ENCODE measurements at places on chromosomes 16 and 17.
A peak's percentile ranks its signal among the peaks of the same experiment; 100 is the strongest.

DNA sequence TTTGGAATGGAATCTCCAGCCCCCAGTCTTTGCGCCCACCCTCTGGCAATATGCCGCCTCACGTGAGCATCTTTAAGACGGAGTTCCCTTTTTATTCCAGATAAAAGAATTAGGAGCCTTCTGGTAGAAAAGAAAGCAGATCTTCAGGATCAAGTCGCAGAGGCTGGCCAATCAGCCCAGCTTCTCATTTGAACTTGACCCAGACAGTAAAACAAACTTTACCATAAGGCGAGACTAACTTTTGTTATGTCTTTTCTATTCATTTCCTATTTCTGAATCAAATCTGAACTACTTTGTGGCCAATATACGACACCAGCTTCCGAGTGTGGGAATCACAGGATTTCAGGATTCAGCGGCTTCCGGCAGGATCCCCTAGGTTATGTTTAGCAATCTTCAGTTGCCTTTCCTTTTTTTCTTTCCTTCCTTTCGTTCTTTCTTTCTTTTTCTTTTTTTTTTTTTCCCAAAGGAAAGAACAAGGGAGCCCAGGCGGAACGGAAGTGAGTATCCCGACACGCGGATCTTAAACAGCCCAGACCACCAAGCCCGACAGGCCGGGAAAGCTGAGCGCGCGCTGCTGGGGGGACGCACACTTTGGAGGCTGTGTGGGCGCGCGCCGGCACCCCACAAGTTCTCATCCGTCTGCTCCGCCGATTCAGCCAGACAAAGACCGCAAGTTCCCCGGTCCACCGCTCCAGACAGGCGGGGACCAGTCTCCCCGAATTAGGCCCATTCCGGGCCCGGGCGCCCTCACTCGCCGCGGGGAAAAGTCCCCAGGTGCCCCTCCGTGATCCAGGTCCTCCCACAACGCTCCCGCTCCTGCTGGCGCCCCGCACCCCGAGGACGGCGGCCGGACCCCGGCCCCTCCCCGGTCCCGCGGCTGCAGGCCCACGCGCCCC lies 633 bp downstream of the TBC1D16 start:
- DNase-seq: no peak

DNA sequence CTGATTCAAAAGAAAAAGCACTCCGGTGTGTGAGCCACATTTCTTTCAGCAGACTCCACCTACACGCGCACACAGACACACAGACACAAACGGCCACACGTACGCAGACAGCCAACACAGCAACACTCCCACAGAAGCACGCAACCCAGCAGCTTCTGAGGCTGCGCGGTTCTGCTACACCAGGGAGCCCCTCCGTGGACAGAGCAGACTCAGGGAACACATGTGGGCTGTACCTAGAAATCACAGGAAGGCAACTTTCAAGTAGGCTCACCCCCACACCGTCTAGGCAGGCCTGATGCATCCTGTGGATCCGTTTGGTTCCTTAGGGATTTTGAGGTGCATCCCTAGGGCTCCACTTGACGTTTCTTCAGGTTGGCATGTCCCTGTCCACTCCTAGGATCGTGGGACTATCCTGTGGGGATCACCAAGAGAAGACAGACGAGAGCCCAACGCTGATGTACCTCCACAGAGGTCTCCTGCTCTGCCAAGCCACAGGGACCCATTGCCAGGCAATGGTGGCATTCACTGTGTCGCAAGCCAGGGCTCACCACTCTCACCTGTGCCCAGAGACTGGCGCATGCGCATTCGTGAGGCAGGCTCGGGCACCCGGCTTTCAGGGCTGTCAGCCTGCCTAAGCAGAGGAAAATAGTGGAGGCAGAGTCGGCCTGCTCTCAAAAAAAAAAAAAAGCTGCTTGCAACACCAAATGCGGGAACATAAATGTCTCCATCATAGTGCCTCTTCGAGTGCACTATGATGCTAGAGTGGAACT lies 2333.3 kb downstream of the TP53TG3F start:
- no peak for DNase-seq

- no peak for DNase-seq
These were observed 19.9 kb downstream of the CEP295NL start for GRCh38 chr17:78883089-78883532.

DNA sequence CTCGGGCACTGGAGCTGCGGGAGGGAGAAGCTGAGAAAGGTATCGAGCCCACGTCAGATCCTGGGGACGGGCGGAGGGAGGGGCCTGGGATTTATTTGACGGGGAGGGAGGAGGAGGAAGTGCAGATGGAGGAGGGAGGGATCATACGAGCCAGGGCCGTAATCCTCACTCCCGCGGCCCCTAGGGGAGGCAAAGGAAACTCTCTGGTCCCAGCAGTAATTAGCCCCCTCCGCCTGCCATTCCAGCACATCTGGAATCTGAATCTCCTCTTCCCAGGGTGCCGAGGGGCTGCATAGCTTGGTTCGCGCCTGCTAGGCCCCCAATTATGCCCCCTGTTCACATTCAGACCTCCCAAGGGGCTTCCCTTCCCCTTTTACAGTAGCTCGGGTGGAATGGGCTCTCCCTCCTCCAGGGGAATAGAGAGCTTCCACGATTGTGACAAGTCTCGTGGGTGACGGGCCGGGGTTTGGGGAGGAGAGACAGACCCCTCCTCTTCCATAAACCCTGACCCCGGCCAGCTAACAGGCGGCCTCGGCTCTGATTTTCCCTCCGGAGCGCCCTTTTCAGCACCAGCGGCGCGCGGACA lies at the start of gene SEZ6L2:
TSS of gene SEZ6L2 (minus strand) at position 35 of the 586 bp plus-strand sequence. CDS start 531 bp downstream, outside the sequence.
- DNase-seq: peak; percentile 90

- DNase-seq: no peak
These were observed 239.4 kb downstream of the MRTFB start for GRCh38 chr16:14310519-14310991.

GRCh38 chr16:50093607-50094539 lies 28.1 kb downstream of the HEATR3 start:
- DNase-seq: no peak

DNA sequence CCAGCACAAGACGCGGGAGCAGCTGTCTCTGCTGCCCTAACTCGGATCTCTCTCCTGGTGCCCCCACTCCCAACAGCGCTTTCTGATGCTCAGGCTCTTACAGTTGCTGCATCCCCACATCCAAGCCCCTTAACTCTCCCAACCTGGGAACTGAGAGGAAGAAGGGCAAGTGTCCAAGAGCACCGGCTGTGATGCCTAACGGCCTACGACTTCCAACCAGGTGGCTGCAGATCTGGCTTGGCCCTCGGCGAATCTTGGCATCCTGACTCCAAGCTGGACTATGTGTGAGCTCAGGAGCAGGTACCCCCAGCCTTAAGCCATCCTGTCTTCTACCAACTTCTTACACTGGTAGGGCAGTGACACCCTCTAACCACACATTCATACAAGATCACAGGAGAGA lies 38.3 kb upstream of the RCVRN start:
- DNase-seq: peak; percentile 88

DNA sequence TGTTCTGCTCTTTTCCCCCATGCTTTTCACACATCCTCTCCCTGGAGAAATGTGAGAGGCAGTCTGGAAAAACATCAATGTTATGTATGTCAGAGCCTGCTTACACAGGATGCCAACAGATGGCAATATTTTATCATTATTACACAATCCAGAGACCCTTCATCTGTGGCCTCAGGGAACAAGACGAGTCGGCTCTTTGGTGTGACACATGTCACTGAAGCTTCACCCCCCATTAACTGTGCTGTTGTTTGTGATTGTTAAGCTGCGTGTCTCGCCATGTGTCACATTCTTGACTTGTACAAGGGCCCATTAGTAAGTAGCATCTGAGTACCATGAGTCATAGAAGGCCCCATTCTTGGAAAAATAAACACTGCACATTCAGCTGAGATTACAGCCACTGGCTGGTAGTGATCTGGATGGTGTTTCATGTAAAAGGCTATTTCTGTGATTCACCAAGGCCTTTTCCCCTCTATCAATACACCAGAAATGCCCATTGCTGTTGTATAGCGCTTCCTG lies 682.1 kb upstream of the SOX9 start:
- DNase-seq: no peak

GRCh38 chr17:60353773-60354172 lies 38.2 kb downstream of the USP32 start:
- DNase-seq: no peak

GRCh38 chr16:27234603-27235002 lies 31.3 kb downstream of the KDM8 start:
- no peak for DNase-seq

DNA sequence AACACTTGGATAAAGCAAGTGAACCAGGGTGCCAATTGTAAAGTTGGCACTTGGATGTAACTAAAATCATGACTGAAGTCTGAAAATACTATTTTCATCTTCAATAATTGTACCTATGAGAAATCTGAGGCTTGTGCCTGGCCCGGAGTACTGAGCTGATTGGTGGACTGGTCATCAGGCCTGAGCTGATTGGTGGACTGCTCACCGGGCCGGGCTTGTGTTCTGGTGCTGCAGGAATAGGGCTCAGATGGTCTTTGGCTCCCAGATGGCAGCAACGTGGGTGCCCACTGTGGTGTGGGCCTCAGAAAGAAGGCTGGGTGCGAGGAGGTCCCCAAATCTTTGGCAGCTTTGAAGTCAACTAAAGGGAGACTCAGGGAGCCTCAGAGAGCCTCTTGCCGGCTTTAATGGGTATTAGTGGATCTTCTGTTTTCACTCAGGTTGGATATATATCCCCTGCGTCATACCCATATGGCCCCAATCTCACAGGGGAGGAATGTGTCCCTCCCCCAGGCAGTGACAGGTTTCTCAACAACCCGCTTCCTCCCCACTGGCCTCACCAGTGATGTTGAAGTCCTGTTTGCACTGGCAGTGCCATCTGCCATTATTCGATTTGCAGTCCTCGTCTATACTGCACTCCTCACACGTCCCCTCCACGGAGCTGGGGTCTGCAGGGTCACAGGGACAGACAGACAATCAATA lies 4.7 kb downstream of the UMOD start:
- DNase-seq: no peak

DNA sequence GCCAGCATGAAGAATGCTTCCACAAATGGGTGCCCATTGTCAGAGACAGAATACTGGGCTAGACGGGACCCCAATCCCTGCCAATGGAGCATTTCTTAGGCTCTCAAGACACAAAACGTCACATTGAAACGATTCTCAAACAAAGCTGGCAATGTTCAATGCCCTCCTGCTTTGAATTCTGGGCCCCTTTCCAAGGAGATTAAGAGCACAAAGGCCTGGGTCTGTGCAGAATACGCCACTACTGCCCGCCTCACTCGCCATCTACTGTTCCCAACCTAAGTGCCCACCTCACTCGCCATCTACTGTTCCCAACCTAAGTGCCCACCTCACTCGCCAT lies 9.7 kb downstream of the CFAP20 start:
- DNase-seq: no peak

DNA sequence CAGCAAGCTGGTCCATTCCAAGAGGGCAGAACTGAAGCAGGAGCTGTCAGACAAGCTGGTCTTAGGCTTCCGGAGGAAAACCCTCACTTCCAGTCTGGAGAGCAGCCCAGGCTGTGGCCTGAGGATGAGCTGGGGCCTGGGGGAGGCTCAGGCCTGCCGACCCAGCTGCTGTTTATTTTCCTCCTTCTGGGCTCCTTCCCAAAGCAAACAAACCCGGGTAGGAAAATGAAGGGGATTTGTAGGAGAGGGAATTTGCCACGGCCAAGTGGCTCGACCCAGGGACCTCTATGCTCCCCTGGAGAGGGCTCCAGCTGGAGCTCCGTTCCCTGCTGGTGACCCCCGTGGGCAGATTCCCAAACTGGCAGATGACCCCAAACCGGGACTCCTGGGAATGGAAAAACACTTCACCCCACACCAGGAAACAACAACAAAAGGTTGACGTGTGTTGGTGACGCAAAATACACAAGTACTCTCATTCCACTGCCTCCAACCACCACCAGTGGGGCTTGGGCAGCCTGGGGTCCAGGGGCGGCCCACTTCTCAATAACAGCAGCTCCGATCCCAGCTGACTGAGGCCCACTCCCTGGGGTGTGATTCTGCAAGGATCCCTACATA lies 8.8 kb downstream of the JUP start:
- DNase-seq: no peak

DNA sequence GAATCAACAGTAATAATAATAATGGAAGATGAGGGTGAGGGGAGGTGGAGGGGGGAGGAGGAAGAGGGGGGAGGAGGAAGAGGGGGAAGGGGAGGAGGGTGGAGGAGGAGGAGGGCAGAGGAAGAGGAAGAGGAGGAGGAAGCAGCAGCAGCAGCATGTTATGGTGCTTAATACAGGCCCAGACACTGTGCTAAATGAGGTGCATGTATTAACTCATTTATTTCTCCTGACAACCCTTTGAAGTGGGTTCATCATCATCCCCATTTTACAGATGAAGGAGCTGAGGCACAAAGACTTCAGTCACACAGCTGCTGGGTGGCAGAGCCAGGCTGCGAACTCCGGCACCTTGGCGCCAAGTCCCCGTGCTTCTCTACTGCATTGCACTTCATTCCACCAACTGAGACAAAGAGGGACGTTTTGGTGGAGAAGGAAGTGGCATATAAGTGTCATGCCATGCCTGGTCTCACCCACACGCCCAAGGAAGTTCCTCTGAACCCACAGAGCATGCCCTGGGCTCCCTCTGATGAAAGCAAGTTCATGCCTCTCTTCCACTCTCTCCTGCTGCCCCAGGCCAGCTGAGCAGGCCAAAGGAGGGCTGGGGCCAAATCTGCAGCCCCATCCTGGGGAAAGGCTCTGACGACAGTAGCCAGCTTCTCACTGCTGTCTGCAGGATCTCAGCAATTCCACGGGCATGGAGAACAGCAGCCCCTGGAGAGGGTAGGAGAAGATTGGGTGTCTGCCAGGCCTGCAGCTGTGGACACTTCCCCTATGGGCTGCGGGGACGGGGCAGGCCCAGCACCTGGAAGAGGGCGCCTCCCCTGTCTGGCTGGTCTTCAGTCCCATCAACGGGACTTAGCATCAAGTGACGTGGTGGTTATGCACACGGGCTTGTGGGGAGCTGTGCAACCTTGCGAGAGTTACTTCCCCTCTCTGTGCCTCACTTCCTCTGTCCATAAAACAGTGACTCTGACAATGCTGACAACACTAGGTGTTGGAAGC lies 21.8 kb downstream of the XYLT1 start:
- no peak for DNase-seq

DNA sequence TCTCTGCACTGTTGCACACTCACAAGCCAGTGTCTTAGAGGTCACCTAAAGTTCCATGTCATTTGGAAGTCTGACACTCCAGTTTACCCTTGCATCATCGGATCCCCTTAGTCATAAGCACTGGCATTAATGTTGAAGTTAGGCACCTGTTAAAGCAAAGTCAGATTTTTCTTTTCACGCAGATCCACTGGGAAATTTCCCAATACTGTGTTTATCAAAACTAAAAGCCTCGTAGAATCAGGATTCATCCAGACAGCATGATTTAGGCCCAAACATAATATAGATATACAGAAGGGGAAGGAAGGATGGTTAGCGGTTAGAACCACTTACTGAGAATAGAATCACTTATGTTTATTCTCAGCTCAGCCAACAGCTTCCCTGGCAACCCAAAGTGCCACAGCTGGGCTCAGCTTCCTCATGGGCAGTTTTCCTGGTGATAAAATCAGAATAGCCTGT lies 30.1 kb upstream of the HAPSTR1 start:
- peak; percentile 47 for DNase-seq
